ENCODE measurements at places on chromosomes 12 and 14.

- no peak for DNase-seq
These were observed 132.3 kb upstream of the CRY1 start for GRCh38 chr12:107225635-107226034.

- DNase-seq = no peak
These were observed 191.0 kb upstream of the PLEKHG7 start for GRCh38 chr12:92511786-92512185.

DNA sequence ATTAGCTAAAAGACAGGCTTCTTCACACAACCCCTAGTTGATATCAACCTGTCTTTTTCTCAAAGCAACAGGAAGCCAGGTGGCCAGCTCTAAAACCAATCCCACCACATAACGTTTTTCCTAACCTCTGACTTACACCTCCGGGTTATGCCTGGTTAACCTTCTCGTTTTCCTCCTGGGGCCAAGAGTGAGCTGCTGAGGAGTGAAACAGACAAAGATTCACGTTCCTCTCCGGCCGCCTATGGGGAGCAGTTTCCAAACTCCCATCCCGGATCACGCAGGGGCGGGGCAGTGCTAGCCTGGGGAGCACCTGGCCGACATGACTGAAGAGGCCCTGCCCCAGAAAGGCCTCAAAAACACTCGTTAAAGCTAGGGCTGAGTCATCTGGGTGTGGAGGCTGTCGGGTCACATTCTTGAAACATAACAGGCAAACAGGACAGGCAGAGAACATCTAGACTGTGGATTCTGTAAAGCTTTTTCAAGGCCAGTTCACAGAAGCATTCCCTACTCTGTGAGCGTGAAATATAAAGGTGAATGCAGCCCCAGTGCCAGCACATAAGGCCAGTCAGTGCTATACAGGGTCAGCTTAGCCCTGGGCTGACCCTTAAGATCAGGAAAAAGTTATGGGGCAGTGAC lies 25.9 kb upstream of the LGALS3 start:
- DNase-seq = peak; percentile 34

DNA sequence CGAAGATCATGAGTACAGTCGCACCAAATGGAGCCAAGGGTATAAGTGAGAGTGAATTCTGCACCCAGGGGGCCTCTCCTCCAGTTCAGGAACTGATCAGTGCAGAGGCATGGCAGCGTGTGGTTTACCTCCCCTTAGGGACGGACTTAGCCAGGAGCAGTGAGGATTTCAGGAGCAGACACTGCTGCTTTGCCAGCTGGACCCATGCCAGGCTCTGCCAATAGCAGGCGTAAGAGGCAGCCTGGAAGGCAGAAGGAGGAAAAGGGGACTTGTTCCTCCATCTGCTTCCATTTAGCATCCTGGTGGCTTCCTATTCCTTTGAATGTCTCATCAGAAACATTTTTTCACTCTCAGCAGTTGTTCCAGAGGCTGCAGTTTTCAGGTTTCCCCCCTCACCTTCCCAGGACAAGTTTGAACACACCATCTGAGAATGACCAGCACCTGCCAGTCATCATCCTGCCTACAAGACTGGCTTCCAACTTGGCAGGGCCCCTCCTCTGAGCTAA lies 137.0 kb upstream of the LMNTD1 start:
- no peak for DNase-seq

DNA sequence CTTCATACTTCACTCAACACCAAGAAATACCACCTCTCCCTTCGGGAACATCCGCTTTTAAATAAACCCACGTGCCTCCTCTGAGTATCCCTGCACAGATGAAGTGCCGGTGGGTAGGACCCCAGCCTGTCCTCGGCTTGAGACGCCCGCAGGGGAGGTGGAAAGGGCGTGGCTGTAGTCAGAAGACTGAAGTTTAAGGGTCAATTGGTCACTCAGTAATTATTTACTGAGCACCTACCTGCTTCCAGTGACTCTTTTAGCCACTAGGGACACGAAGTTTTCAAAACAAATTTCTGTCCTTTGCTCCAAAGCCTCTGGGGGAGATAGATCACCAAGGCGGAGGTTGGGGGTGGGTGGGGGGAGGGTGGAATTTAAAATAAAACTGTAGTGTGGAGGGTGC lies 309.4 kb downstream of the VRK1 start:
- no peak for DNase-seq

- no peak for DNase-seq
These were observed 373.4 kb downstream of the NELL2 start for GRCh38 chr12:44502681-44503080.

GRCh38 chr12:85357609-85358008 lies 77.6 kb downstream of the ALX1 start:
- DNase-seq = no peak

DNA sequence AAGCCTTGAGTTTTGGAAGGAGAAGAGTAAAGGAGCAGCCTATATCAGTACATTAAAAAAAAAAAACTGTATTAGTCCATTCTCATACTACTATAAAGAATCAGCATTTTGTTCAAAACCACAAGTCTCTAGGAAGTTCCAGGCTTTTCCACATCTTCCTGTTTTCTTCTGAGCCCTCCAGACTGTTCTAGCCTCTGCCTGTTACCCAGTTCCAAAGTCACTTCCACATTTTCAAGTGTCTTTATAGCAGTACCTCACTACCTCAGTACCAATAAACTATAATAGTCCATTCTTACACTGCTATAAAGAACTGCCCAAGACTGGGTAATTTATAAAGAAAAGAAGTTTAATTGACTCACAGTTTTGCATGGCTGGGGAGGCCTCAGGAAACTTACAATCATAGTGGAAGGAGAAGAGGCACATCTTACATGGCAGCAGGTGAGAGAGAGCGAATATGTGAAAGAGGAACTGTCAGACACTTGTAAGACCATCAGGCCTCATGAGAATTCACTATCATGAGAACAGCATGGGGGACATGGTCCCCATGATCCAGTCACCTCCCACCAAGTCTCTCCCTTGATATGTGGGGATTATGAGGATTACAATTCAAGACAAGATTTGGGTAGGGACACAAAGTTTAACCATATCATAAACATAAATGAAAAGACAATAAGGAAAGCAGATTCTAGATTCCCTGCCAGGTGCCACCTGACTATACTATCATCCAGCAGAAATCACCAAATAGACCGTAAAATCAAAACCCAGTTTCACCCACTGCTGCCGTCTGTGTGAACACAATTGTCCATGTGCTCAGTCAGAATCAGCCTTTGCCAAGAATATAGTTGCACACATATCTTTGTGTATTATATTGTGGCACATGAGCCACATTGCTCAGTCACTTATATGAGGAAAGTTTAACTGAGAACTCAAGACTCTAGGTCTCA lies 27.8 kb downstream of the TOGARAM1 start:
- DNase-seq = no peak

GRCh38 chr12:104347374-104348075 lies 44.0 kb downstream of the EID3 start:
- DNase-seq = no peak

DNA sequence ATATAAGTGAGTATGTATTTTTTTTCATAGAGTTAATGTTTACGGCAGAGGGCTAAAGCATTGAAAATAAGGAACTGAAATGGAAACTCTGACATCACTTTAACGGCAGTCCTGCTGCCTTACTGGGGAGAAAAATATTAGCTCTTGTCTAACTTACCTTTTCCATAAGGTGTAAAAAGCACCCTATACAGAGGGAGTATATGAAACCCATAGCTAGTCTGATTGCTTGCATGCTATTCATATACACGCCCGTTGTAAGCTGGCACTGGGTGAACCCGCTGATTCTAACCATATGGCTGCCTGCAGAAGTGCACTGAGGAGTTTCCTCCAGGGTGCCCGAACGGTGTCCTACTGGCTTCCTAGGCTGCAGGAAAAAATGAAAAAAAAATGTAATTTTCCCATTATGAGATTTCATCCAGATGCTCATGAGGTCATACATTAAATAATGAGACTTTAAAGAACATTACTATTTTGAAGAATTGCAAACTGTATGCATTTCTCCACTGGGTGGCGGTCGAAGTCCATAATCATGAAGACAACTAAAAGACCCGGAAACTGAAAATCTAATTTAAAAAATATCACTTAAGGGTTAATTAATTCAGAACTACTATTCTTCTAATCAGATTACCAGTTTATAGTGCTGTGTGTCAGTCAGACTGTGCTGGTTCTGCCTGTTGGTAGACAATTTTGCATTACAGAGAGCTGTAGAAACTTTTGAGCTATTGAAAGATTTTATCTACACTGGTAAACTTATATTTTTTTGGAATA lies 144.7 kb downstream of the ALX1 start:
- DNase-seq = peak; percentile 10

GRCh38 chr14:78673845-78674244 lies 503.7 kb downstream of the NRXN3 start:
- no peak for DNase-seq

DNA sequence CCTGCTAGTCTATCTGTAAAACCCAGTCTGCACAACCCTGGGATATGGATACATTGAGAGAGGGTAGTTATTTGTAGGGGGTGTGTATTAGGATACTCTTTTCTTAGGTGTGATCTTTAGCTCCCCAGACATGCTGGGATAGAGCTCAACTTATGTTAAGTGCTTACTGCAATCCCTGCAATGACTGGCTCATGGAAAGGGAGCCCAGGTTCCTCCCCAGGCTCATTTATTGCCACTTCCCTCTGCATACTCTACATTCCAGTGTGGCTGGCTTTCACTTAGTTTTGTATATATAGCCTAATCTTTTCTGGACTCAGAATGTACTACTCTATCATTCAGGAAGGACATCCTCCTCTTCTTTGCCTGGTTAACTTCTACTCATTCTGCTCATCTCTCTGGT lies 172.0 kb downstream of the SYT10 start:
- DNase-seq = no peak

- no peak for DNase-seq
These were observed 123.0 kb downstream of the ARID2 start for GRCh38 chr12:45852508-45852907.

DNA sequence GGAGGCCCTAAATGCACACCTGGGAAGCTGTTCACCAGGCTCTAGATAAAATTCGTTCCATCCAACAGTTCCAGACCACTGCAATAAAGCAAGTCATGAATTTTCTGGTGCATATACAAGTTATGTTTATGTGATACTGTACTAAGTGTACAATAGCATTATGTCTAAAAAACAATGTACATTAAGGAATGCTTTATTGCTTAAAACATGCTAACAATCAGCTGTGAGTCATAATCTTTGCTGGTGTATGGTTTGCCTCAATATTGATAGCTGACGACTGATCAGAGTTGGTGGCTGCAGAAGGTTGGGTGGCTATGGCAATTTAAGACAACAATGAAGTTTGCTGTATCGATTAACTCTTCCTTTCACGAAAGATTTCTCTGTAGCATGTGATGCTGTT lies 52.3 kb downstream of the ATG14 start:
- DNase-seq = no peak

DNA sequence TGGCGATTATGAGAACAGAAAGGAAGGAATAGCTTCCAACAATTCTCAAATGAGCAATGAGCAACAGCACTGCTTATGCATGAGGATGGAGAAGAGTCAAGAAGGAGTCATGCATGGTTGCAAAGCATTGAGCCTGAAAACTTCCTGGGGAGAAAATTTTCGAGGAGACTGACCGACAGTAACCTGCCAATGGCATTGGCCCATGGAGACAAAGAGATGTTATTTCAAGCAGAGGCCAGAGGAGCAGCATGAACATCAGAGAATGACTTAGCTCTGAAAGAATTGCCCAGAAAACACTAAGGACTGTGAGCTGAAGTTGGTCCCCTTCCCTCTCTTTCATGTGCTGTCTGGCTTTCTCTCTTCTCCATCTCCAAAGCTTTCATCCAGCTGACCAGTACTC lies 343.4 kb downstream of the ADAMTS20 start:
- no peak for DNase-seq

GRCh38 chr14:98578204-98578603 lies 693.8 kb downstream of the BCL11B start:
- DNase-seq = no peak

DNA sequence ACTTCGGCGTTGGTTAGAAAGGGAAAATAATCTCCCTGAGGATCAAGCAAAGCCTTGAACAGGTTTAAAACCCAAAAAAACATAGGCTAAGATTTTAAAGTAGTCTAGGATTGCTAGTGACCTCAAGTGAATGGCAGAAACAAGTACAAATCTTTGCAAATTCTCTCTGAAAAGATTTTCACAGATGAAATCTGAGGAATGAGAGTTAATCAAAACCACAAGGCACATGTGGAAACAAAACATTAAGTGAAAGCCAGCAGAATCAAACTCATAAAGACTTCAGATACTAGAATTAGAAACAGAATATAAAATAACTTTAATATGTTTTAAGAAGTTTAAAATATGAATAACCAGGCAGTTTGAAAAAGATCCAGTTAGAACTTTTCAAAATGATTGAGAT lies 52.2 kb upstream of the CFL2 start:
- no peak for DNase-seq

GRCh38 chr14:32027255-32027939 lies 49.7 kb upstream of the ARHGAP5 start:
- no peak for DNase-seq

DNA sequence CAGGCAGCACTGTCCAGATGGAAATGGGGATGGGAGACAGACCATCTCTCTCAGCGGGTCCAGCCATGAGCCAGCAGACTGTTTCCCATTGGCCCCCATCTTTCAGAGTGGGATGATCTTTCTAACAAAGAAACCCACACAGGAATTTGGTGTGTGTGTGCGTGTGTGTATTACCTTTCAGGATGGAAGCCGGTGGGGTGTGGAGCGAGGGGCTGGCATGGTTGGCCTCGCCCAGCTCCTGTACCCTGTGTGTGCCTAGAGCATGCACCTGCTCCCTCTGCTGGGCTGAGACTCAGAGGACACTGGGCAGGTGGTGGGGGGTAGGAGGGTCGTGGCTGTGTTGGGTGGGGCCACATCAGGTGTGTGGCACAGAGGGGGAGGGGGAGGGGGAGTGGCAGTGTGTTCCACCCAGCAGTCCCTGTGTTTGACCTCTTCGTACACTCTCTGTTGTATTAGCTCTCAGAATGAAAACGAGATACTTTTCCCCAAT lies 33.0 kb upstream of the TSPAN9 start:
- no peak for DNase-seq

DNA sequence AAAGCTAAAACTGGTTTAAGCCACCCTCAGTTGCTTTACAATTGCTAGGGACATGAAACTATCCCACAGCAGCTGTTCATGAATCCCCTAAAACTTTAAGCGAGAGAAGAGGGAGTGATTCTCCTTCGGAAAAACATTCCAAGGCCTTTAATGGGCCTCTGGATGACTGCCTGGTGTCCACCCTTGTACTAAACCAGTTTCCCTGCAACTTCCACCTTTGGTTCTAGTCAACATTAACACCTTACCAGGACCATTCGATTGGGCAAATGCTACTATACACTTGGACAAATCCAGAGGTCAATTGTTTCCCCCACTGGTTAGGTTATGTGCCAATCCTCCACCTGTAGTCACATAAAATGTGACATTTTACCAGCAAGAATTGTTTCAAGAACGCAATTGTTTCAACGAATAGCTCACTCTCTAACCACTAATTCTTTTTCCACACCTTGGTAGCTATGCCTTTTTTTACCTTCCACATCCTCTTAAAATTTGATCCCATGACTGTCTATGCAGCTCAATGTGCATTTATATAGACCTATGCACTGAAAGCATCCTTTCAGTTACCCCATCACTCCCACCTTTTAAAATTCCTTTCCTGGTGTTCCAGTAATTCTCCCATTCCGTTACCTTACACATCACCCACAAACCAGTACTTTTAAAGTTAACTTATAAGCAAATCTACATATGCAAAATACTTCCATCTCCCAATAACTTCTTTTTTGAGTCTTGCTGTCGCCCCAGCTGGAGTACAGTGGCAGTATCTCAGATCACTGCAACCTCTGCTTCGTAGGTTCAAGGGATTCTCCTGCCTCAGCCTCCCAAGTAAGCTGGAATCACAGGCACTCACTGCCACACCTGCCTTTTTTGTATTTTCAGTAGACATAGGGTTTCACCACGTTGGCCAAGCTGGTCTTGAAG lies 3.6 kb downstream of the UBC start:
- DNase-seq = no peak

GRCh38 chr12:58804749-58805148 lies 115.6 kb downstream of the LRIG3 start:
- no peak for DNase-seq

Data from glomerular endothelial cell (primary cell).